T1000 (cell line): ENCODE measurements at places on chromosomes 3 and 15.

- DNase-seq, result no peak
These were observed 45.4 kb upstream of the PARL start for GRCh38 chr3:183930086-183930485.

GRCh38 chr15:49877117-49877872 lies 241.7 kb downstream of the ATP8B4 start:
- no peak for DNase-seq

DNA sequence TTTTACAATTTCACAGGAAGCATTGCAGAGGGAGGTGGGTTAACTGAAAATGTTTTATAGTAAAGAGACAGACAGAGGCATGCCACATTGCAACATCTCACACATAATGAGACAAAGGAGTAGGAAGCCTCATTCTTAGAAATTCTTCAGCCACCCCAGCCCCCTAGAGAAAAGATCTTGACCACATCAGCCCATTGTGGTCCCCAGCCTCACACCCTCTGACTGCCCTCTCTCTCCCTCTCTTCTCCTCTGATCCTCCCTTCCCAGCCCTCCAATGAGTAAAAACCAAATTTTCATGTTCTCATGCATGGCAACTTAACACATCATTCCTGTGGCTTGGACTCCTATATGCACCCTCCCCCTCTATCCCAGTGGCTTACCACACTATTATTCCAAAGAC lies 174.1 kb downstream of the UACA start:
- no peak for DNase-seq

- DNase-seq, result no peak
These were observed 73.8 kb downstream of the RPLP1 start for GRCh38 chr15:69526081-69527061.

DNA sequence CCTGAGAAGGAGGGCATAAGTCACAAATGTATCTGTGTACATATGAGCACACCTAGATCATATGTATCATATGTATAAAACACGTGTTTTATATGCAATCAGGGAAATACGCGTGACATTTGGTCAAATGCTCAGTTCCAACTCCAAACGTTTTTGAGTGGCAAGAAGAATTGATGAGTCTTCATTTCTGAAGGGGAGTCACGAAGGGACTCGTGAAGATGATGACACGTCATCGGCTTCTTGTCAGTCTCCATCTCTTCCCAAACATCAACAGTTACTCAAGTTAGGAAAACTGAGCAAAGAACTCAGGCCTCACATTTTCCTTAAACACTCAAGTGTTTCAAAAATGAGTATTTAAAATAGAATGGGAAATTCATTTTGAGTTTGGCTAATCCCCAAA lies 79.4 kb downstream of the B3GNT5 start:
- no peak for DNase-seq

DNA sequence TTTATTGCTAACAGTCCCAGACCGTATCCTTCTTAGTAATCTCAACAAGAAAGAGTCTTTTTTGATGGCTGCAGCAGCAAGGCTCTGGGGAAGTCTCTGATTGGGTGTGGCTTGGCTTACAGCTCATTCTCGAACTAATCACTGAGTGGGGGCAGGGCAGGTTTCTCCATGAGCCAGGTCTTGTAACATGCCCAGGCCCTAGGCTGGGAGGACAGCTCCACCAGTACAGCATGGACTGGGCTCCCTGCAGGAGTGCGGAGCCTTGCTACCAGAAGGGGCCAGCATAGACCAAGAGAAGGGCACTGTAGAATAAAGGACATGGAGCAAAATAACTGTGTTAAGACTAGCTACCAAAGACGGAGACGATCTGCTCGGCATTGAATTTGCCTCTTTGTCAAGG lies 7.2 kb downstream of the CD276 start:
- no peak for DNase-seq

DNA sequence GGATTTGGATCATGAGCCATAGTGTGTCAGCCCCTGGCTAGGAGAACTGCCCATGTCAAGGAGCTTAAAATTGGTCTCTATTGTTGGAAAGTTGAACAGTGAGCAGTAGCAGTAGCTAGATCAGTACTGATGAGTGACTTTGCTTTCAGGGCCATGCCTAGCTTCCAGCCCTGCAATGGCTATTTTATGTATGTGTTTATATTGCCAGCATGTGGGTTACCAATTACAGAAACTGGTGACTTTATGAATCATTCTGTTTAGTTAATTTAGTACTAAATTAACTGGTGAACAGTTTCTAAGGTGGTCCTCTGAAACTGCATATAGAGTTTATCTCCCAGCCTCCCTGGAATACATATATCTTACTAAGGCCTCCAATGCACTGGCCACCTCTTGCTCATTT lies 908.1 kb upstream of the ALCAM start:
- DNase-seq, result no peak

GRCh38 chr3:24167429-24167828 lies 222.3 kb downstream of the NR1D2 start:
- DNase-seq, result no peak
